ENCODE measurements at places on chromosomes 7 and 10.

DNA sequence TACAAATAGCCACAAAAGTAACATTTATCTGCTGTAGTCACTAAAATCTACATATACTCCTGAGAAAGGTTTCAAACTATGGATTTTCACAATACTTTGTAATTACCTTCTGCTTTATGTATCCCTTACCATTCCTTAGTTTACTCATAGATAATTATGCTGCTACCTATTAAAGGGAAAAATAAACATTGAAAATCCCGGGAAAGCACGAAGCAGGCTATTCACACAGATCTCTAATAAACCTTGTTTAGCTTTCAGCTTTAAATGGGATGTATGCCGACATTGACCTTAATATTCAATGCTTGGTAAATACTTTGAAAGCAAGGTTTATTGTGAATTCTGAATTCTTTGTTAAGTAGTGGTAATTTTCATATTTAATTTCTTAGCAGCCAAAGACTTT lies 58.5 kb upstream of the SMIM30 start:
- no peak for DNase-seq

- DNase-seq: no peak
These were observed 303.2 kb upstream of the KCND2 start for GRCh38 chr7:119969763-119970162.

GRCh38 chr7:69749372-69749979 lies 151.2 kb downstream of the AUTS2 start:
- no peak for DNase-seq

- DNase-seq: no peak
These were observed 138.6 kb downstream of the CUBN start for GRCh38 chr10:16991011-16991410.

- no peak for DNase-seq
These were observed 30.0 kb downstream of the MAT1A start for GRCh38 chr10:80259405-80259871.

DNA sequence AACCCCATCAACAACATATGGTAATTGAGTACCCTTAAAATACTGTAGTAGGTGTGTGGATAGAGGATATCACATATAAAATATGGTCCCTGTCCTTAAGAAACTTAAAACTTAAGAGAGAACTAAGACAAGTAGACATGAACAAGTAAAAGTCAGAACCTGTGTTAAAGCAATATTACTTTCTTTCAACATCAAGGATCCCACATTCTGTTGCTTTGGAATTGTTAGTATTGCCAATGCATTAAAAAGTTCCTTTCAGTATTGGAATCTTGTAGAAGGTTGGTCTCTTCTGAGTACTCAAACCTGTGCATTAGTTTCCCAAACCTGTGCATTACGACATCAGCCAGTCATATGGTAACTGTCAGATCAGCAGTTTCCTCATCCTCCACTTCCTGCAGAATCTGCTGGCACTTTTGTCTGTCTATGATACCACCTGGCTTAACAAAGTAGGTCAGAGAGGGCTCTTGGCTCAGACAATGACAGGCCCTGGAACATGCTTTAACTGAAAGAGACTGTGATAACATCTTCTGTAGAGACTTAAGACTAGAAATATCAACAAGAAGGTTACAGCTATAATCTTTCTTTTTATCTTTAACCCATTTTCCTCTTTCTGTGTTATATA lies 56.5 kb downstream of the CCDC71L start:
- no peak for DNase-seq

DNA sequence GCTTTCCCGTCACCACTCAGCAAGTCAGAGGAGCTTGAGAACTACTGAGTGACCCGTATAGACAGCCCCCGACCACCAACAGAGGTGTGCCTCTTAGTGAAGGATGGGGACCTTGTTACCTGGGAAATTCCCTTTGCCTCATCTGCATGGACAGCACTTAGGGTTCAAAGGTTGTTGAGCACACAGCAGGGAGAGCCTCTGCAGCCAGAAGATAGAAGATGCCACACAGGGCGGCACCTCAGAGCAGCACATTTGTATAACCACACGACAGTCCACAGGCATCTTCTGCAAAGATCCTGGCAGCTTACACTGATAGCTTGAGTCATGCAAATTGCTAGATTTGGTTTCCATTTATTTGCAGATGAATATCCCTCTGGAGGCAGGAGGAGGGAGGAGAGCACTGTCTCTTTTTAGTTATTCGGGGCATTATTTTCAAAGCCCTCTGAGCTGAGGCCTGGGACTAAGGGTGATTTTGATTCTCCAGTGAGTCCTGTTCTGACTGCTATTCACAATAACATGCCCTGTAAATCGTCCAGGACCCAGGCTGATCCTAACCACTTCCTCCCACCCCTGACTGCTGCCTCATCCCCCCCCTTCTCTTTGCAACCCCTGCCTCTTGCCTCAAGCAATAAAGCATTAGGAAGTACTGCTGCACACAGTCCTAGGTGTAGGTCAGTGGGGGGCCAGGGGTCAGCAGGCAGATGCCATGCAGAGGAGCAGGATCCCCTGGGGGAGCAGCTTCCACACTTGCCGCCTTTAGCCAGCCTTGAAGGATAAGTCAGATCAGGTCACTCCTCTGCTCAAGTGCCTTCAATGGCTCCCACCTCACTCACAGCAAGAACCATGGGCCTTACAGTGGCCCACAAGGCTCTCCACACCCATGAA lies 24.6 kb upstream of the INMT start:
- no peak for DNase-seq

DNA sequence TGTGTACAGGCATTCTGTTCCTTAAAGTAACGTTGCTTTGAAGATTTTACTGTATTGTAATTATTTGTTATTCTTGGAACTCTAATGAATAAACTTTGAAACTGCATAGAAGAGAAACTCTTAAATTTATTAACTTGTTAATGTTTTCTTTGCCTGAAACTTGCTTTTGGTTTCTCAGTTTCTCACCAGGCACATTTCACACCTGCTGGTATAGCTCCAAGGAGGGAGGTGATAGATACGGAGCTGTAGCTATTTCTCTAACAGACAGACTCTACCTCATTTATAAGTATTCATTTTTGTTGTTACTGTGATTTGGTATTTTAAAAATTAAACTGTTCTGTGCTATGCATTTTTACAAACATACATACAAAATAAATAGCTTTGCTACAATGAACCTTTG lies 32.7 kb downstream of the R3HCC1L start:
- DNase-seq: no peak

DNA sequence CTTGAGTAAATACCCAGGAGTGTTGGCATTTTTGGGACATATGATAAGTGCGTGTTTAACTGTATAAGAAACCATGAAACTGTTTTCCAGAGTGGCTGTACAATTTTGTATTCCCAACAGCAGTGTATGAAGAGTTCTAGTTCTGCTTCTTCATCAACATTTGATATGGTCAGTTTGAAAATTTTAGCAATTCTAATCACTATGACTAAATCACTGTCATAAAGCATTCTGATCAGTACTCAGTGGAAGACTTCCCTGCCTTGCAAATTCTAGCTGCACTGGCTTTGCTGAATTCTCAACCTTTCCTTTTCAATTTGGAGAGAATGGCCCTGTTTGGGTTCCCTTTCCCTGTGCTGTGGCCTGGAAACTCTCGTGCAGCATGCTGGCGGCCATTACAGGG lies 18.6 kb upstream of the FAM221A start:
- DNase-seq: no peak

GRCh38 chr10:16948361-16948760 lies 131.1 kb upstream of the RSU1 start:
- DNase-seq: no peak

GRCh38 chr7:141220263-141220880 lies 146.5 kb downstream of the TMEM178B start:
- DNase-seq: peak; percentile 59

- DNase-seq: no peak
These were observed 94.4 kb upstream of the SKAP2 start for GRCh38 chr7:26958834-26959233.

DNA sequence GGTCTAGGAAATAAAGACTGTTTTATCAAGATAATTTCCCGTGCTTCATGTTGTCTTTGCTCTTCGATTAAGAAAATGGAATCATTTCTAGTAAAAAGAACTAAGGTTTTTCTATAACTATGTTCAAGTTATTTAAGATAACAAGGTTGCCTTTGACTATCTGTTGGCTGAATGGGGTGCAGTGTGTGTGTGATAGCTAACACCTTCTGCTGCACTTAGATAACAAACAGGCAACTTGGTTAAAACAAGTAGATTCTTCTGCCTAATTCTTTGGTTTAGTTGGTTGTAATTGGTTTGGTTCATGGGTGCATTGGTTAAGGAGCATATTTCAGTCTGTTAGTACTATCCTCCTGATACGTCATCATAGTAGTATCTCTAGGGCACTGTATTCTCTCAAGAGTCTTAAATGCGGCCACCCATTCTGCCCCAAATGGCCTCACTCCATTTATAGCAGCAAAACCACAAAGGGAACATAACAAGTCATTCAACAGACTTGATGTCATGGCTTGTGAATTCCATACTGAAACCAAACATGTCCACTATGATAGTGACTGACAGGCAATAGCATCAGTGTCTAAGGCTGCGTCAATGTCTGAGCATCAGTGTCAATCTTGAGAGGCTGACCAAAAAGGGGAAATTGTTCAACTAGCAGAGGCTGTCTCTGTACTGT lies 55.7 kb downstream of the CCDC3 start:
- no peak for DNase-seq

DNA sequence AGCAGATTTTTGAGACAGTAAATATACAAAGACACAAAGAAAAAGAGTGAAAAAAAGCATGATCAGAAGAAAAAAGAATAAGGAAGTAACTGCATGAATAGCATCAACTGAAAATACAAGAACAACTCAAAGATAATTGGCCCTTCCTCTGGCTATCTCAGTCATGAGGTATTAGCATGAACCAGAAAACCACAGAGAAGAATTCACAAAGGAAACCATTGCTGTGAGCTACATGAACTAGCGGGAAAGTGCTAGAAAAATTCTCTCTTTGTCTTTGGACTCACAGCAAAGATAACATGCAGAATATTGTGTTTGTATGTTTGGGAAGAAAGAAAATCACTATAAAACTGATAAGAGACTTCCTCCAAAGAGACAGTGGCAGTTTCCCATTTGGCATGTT lies 82.9 kb downstream of the SORCS1 start:
- DNase-seq: no peak

DNA sequence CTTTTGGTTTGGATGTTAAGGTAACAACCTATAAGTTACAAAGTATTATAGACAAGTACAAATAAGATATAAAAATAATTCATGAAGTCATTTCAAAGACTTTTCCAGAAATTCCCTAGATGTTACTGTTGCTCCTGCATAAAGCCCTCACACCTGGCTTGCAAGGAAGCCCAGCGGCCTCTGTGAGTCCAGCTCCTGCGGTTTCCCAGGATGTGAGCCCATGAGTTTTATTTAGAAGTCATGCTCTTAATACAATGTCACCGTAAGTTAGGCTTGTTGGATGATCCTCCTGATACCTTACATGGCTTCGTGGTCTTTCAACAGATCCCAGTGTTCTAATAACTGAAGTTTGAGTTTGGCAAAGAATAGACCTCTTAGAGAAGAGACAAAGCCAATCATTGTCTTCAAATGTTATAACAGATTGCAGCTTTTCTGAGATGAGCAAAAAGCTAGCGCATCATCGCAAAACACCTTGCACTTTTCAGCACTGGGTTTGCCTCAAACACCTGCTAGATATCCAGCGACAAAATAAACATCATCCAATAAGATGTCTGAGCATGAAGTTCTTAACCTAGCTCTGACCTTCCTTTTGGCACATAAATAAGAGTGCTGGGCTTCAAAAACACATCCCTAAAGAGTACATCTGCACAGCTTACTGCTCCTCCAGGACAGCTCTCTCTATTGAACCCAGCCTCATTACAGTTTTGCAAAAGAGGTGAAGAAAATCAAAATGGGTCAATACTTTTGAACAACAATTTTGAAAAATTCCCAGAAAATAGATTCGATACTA lies 3.6 kb downstream of the FAM171A1 start:
- DNase-seq: no peak

DNA sequence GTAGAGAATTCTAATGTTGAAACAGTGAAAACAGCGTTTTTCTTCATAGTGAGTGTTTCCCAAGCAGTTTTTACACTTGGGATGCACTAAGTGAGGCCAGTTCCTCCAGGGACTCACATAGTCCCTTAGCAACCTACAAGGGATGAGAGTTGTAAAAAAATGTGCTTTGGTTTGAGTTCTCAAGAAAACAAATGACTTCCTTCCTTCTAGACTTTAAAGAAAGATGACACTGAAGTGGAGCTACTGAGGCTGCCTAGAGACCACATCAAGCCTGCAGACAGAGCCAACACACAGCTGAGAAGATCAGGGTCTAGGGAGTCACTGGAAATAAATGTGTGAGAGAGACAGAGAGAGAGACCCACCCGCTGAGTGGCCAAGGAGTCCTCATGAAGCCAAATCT lies 264.4 kb downstream of the TNS3 start:
- DNase-seq: no peak

- no peak for DNase-seq
These were observed 420.4 kb downstream of the SDK1 start for GRCh38 chr7:3721422-3721821.

GRCh38 chr7:112337892-112338291 lies 112.4 kb upstream of the IFRD1 start:
- no peak for DNase-seq

DNA sequence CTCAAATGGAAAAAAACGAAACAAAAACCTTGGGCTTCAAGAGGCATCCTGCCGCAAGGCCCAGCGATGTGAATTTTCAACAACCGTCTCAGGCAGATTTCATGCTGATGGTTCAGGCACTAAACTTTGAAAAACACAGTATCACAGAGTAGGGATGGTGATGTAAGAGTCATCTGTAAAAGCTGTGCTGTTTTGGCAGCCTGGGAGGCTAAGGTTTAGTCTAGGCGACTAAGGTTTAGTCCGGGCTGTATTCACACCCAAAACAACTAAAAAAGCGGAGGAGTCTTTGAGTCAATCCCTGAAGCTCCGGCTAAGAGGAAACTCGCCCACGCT lies 420 bp upstream of the MINPP1 start:
- no peak for DNase-seq

- DNase-seq: no peak
These were observed 135.9 kb upstream of the CCDC6 start for GRCh38 chr10:60042262-60042661.

GRCh38 chr7:477626-478220 lies 41.9 kb downstream of the PDGFA start:
- no peak for DNase-seq

- no peak for DNase-seq
These were observed 508.2 kb downstream of the ZWINT start for GRCh38 chr10:55852900-55853299.

DNA sequence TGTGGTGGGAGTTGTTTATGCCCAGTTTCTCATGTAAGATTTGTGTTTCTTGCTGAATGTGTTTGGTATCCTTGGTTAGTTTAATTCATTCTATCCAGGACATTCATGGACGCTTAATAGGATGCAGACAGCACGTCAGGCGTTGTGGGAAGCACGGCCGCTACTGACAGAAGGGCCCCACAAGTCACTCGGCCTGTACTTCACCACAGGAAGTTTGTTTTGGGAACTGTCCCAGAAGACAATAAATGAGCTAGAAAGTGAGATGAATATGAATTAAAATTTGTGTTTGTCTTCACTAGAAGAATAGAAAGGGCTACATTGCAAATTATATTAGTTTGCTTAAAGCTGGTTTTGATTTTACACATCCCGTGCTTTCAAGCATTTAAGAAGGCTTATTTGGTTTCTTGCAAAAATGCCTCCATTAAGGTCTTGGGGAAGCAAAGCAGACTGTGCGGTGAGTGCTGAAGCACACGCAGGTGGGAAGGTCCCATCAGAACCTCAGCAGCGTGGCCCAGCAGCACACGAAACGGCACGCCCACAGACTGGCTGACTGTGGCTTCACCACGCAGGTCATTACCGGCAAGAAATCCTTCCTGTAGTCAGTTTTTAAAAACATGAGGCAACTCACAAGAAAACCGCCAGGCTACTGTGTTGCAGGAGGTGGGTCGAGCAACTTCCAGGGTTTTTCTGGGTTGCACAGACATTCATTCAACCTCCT lies 74.1 kb downstream of the VIPR2 start:
- no peak for DNase-seq

- no peak for DNase-seq
These were observed 40.3 kb downstream of the AGAP3 start for GRCh38 chr7:151126491-151127137.

All from NCI-H524 (cell line).